ENCODE measurements at places on chromosomes 13 and 19.

GRCh38 chr13:34620862-34621261 is 321.2 kb upstream of the NBEA start:
- no peak for DNase-seq

DNA sequence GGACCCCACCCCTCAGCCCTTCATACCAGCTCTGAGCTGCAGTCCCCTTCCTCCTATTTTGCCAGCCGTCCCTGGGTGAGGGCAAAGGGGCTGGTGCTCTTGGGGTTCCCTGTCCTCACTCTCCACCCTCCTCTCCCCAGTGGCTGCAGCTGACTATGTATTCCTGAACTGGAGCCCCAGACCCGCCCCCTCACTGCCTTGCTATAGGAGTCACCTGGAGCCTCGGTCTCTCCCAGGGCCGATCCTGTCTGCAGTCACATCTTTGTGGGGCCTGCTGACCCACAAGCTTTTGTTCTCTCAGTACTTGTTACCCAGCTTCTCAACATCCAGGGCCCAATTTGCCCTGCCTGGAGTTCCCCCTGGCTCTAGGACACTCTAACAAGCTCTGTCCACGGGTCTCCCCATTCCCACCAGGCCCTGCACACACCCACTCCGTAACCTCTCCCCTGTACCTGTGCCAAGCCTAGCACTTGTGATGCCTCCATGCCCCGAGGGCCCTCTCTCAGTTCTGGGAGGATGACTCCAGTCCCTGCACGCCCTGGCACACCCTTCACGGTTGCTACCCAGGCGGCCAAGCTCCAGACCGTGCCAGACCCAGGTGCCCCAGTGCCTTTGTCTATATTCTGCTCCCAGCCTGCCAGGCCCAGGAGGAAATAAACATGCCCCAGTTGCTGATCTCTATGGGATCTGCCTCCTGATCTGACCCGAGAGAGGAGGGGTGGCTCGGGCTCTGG is 2.4 kb downstream of the COX7A1 start:
- no peak for DNase-seq

DNA sequence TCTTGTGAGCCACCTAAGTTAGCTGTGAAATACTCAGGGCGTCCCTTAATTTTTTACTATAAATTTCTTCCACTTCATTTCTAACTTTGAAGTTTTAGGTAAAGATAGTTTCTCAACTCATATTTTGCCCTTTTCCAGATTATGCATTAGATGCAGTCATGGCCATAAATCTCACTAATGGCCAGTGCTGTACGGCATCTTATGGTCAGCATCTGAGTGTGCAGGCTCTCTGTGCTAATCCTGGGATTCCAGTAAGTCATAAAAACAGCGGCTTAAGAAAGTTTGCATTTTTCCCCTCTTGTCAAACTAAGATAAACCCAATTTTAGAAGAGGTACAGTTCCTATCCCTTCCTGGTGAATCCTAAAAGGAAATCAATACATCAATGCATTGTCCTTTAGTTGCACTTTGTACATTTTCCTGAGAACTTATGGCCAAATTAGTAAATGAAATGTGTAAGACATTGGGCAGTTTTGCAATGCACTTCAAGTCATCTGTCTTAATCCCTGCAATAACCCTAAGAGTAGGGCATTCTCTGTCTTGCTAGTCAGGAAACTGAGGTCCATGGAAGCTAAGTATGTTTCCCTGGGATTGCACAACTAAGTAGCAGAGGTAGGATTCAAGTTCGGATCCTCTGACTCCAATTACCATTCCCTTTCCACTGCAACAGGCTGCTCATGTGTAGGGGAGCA is 146.2 kb downstream of the DCT start:
- DNase-seq = no peak

- no peak for DNase-seq
Measured at GRCh38 chr13:66618702-66619101, 611.4 kb downstream of the PCDH9 start.

GRCh38 chr19:46347985-46348384 is 1.1 kb downstream of the PPP5C start:
- DNase-seq = no peak
